ENCODE measurements at places on chromosomes 12 and 14. TPM values are rescaled to one million over a fixed set of nuclear protein-coding genes. Genes with fewer than 3 reads are reported as not detected.

TAS2R13 gene
- total RNA-seq = 1.3 TPM

PLEKHD1 gene
- 0.48 TPM for total RNA-seq

HSPB8 gene
- total RNA-seq = 17.0 TPM

KRT78 gene
- total RNA-seq = 29.1 TPM

SCARB1 gene
- 27.7 TPM for total RNA-seq

PRKAB1 gene
- total RNA-seq = 32.5 TPM

SLC35F4 gene
- total RNA-seq = 1.1 TPM

SOAT2 gene
- total RNA-seq = 1.9 TPM

TMEM233 gene
- not detected for total RNA-seq

DAO gene
- not detected for total RNA-seq

KRT72 gene
- 2.9 TPM for total RNA-seq

NKX2-1 gene
- total RNA-seq = 7.4 TPM
